ENCODE measurements at places on chromosomes 4 and X. TPM values are rescaled to one million over a fixed set of nuclear protein-coding genes. Genes with fewer than 3 reads are reported as not detected.
A peak's percentile ranks its signal among the peaks of the same experiment; 100 is the strongest.

DNA sequence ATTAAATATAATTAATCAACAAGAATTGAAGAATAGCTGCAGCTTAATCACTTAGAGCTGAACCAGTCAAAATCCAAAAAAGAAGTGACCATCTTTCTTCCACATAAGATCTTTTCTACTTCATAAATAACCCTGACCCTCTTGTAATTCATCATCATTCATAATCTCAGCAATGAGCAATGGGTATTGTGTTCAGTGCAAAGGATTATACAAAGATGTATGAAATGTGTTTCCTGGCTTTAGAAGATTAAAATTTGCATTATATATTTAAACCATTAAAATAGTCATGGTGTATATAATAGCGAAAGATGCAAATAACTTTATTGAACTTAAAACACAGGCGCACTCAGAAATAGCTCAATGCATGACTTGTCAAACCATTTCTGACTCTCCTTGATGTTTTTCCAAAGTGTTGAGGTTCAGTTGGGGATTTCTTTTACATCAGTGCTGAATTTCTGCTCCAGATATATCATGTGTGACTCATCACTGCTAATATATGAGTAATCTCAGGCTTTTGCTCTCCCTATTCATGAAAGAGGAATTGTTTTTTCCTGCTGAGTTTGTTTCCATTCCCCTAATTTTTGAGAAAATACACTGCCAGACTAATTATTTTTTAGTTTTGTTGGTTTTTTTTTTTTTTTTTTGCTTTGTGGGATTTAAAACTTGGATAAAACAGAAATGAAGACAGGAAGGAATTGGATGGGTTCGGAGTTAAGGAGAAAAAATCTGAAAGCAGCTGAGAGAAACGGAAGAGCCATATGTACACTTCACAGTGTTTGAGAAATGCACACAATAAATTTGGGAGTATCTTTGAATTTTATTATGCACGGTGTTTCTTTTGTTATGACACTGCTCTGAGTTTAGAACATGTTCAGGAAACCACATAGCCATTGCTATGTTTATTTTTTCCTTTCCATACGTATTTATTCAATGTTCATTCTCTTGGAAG, 290.1 kb upstream of the PCDH7 start:
- DNase-seq = no peak

DNA sequence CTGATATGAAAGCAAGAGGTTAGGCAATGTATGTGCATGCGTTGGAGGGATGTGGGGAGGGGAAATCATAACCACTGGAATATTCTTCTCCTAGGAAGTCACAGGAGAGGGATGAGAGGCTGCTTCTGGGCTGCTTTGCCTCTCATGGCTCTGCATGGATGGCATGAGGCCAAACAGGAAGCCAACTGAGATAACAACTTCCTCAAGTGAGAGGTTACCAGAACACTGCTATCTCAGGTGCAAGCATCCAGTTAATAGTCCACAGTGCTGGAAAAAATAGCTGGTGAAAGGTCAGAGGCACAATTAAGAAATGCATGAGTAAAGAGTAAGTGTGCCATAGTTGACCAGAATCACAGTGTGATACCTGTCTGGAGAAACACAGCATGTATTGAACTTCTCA, 113.3 kb downstream of the ELOVL6 start:
- DNase-seq = no peak

- DNase-seq = no peak
Measured at GRCh38 chr4:123449780-123450179, 53.2 kb downstream of the SPRY1 start.

DNA sequence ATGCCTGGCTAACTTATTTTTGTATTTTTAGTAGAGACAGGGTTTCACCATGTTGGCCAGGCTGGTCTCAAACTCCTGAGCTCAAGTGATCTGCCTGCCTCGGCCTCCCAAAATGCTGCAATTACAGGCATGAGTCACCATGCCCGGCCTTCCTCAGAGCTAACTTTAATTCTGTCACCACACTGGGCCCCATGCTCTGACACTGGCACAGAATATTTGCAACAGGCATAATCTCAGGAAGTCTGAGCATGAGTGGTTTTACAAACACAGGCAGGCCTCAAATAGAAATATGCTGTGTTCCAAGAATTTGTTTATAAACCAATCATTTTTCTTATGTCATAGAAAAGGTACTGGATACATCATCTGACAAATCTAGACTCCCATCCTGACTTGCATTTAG, 32.7 kb upstream of the FAM9C start:
- no peak for DNase-seq

Gene AVPR2
- not detected for polyA plus RNA-seq

Gene PITX2
- polyA plus RNA-seq = not detected

Gene CENPE
- 0.60 TPM for polyA plus RNA-seq

GRCh38 chr4:48109413-48110263, 24.4 kb downstream of the TXK start:
- DNase-seq = no peak

GRCh38 chr4:8550691-8551090, 29.5 kb upstream of the GPR78 start:
- DNase-seq = peak; percentile 28

GRCh38 chr4:3396600-3396999, 45.2 kb upstream of the HGFAC start:
- DNase-seq = no peak

Gene USP17L20
- polyA plus RNA-seq = not detected

Gene SMIM20
- 46.9 TPM for polyA plus RNA-seq

DNA sequence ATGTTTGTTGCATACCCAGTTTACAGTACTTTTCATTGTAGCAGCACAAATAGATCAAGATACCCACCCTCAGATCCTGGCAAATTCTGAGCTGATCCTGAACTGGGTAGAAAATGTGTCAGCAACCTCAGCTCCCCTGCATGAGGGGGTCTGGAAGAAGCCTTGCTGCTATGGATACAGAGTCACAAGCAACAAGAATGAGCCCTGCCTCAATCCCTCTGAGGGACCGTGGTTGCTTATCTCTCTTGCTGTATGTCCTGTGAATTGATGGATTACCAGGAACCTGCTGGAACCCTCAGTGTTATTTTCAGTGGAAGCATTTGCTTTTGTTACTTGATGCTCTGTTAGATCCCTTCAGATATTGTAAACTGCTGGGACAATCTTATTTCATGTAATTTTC, 331.0 kb downstream of the STIM2 start:
- DNase-seq = no peak

DNA sequence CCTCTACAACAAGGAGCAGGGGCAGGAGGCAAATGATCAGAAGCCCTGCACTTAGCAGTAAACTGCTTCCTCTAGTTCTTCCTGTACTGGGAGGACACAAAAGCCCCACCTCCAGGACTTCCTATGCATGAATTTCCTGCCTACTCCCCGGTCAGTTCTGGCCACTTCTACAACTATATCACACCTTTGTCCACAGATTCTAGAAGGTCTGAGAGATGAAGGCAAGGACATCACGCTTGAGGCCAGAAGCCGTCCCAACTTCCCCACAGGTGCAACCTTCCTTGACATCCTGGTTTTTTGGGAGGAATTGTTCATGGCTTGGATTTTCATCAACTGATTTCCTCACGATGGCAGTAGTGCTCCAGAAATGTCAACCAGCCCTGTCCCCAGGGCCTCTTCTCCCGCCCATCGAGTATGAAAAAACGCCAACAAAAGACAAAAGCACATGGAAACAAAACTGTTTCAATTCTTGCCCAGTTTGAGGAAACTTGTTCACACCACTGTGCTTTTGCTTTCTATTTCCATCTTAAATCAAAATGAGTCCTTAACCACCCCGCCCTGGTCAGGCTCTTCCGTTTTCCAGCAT, 206.5 kb upstream of the STK26 start:
- DNase-seq = peak; percentile 74

DNA sequence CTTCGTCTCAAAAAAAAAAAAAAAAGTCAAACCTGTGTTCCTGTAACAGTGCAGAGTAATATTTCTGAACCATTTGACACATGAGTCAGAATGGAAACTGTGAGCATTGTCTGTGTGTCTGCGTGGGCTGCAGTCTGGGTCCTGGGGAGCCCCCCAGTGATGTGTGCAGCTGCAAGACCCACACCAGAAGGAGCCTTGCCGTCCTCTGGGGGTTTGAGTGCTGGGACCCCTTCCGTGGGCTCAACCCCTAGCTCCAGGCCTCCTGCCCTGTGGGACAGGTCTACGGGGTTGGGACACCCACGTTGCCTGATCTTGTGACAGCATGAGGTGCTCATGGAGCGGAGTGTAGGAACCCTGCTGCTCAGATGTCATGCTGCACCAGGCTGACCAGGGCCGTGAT, 43.7 kb downstream of the DDX3X start:
- no peak for DNase-seq

- no peak for DNase-seq
Measured at GRCh38 chrX:16208601-16209000, 41.3 kb downstream of the MAGEB17 start.

DNA sequence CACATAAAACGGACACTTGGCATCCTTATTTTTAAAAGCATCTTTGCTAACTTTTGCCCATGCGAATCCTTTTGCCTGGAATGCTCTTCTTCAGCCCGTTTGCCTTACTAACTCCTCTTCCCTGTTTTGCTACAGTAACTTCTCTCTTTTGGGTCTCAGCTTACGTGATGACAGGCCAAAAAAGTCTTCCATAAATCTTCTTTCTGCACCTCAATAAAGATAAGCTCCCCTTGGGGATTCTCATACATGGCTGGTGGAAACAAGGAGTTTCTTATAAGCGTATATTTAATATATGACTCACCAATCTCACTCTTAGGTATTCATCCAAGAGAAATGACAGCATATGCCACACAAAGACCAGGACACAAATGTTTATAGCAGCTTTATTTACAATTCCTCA, 192.7 kb downstream of the RCHY1 start:
- no peak for DNase-seq

DNA sequence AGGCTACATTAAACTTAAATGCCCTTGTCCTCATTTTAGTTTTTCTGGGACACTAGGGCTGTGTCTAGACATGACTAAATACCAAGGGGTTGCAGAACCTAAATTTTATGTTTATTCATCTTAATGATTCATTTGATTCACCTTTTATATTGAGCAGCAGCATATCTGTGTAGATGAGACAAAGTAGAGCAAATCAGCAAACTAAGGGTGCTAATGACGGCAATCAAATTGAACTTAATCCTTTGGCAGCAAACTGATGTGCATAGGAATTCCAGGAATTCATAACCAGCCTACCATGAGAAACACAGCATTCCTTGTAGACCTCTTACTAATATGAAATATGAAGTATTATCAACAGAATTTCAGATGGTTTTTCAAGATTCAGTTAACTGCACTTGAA, 25.1 kb downstream of the EPHA5 start:
- no peak for DNase-seq

Data from ovary (tissue), 10 donors.